ENCODE measurements at places on chromosomes 12 and 14. TPM values are rescaled to one million over a fixed set of nuclear protein-coding genes. Genes with fewer than 3 reads are reported as not detected.

MANSC4 gene
- not detected for total RNA-seq

ZNF140 gene
- total RNA-seq, result 6.6 TPM

MUCL1 gene
- not detected for total RNA-seq

AICDA gene
- not detected for total RNA-seq

ZCCHC8 gene
- 49.4 TPM for total RNA-seq

LRRC10 gene
- not detected for total RNA-seq

OSBPL8 gene
- 154 TPM for total RNA-seq

INHBE gene
- not detected for total RNA-seq

BDKRB1 gene
- total RNA-seq, result not detected

DIO3 gene
- total RNA-seq, result not detected

RDH12 gene
- not detected for total RNA-seq

ACSM4 gene
- not detected for total RNA-seq

GLI1 gene
- 0.31 TPM for total RNA-seq

AMN gene
- total RNA-seq, result 2.6 TPM

SLC4A8 gene
- total RNA-seq, result 1.3 TPM

P2RX2 gene
- not detected for total RNA-seq

CHMP4A gene
- total RNA-seq, result 73.4 TPM

KRT8 gene
- total RNA-seq, result 0.89 TPM

KRT3 gene
- total RNA-seq, result not detected

CGRRF1 gene
- total RNA-seq, result 42.8 TPM

ACOT6 gene
- total RNA-seq, result not detected

DENR gene
- total RNA-seq, result 31.1 TPM
